ENCODE measurements at places on chromosomes 1 and 21.

- DNase-seq: no peak
These were observed 118.9 kb downstream of the PRDM2 start for GRCh38 chr1:13818926-13819325.

DNA sequence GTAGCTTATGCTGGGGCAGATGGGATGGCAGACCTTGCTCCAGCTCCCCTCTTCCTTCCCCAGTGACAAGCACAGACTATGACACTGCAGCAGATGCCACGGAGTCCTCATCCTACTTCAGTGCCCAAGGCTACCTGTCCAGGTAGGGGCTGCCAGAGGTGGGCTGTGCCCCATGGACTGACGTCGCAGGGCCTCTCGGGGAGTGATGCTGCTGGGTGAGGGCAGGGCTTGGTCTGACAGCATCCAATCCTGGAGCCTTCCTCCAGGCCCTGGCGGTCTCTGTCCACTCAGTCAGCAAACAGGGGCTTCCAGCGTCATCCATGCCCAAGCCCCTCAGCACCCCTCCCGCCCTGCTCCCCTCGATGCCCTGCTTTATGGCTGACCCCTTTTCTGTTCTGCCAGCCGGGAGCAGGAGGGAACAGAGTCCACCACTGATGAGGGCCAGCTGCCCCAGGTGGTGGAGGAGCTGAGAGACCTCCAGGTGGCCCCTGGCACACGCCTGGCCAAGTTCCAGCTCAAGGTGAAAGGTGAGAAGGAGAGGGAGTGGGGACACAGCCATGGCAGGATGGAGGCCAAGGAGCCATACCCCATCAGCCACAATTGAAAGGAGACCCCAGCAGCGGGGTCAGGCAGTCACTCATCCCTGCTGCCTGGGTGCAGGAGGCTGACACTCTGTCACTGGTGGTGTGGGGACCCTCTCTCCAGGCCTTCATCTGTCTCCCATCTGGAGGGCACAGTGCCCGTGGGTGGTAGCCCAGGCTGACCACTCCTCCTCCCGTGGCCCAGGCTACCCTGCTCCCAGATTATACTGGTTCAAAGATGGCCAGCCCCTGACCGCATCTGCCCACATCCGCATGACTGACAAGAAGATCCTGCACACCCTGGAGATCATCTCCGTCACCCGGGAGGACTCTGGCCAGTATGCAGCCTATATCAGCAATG, 73.6 kb downstream of the TRIM11 start:
- DNase-seq: no peak

DNA sequence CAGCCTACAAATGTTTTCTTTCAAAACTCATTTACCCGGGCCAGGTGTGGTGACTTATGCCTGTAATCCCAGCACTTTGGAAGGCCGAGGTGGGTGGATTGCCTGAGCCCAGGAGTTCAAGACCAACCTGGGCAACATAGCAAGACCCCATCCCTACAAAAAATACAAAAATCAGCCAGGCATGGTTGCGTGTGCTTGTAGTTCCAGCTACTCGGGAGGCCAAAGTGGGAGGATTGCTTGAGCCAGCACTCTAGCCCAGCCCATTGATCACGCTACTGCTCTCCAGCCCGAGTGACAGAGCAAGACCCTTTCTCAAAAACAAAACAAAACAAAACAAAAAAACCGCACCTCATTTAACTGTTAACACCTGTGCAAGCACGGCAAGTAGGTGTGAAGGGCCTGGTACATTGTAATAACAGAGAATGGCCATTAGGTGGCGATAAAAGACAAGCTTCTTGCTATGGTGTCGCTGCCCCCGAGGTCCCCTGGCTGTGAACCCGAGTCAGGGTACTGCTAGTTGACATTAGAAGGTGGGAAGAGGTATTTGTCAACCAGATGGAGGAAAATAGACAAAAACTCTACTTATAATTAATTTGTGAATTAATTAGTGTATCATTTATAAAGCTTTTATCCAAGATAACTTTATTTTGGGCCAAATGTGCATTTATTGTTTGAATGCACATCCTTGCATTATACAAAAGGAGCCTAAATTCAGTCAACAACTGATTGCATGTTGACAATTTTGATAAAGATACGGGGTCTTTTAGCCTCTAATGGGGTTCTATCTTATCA, 66.5 kb downstream of the SH3BGR start:
- peak; percentile 73 for DNase-seq

- DNase-seq: no peak
These were observed 4.4 kb upstream of the TNFRSF25 start for GRCh38 chr1:6470132-6471085.

GRCh38 chr1:17935230-17935629, 172.4 kb upstream of the IGSF21 start:
- no peak for DNase-seq

DNA sequence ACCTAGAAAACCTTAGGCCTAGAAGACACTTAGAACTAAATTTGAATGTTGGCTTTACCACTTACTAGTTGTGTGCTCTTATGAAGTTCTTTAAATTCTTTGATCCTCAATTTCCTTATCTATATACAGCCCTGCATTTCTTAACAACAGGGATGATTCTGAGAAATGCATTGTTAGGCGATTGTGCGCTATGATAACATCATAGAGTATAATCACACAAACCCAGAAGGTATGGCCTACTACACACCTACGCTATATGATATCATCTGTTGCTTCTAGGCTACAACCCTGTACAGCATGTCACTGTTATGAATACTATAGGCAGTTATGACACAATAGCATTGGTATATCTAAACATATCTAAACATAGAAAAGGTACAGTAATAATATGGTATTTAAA, 137.4 kb downstream of the CHD1L start:
- DNase-seq: no peak

DNA sequence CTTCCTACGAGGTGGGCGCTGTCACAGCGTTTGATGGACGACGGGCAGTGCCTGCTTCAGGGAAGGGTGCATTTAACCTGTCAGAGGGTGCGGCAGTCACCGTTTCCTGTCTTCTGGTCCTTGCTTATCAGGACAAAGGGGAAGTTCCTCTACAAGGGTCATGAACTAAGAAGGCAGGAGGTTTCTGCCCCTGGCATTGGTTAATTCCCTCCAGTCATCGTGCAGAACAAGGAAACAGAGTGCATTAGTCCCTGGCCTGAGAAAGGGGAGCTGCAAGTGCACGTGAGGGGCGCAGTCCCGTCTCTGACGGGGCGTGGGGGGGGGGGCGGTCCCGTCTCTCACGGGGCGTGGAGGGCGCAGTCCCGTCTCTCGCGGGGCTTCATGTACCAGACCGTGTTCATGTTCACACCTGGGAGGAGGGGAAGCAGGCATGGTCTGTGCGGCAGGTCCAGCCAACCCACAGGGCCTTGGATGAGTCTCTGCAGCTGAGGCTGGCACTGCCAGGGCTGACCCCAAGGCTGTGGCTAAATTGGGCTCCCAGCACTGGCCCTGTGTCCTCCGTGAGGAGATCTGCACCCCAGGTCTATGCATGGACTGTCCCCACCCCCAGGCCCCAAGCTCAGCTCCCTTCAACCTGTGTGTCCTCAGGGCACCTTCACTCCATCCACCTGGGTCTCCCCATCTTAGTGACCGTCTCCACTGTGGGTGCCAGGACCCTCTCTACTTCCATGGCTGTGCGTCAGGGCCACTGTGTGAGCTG, 89.2 kb upstream of the COL6A1 start:
- DNase-seq: no peak

GRCh38 chr1:211017075-211017718, 116.8 kb downstream of the KCNH1 start:
- no peak for DNase-seq

- DNase-seq: no peak
These were observed 3.1 kb downstream of the CCDC190 start for GRCh38 chr1:162857850-162858249.

DNA sequence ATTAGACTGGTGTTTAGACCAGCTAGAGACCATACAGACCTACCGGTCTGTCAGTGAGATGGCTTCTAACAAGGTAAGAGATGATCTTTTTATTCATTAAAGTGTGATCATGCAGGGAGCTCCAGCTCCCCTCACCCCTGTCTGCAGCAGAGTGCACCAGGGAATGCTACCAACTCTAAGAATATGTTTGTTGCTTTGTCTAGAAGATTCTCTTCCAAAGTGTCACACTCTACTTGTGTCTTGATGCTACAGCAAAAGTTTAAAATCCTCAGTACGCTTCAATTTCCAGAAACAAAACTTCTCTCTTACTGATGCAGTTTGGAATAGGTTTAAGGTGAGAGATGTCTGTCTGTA, 201.4 kb upstream of the SGIP1 start:
- DNase-seq: no peak

DNA sequence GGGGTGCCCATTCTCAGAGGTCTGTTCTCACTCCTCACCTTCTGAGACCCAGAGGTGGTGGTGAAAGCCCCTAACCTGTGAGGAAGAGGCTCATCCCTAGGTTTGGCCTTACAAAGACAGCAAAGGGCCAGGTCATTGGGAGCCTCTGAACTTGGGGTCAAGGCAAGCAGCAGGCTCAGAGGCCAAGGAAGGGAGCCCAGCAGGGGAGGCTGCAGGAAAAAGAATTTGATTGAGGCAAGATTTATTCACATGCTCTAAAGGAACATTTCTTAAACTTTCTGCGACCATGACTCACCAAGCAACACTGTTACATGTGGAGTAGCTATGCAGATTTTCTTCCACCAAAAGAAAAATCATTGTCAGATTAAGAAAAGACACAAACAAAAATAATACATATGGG, 132.5 kb upstream of the SYT6 start:
- no peak for DNase-seq

DNA sequence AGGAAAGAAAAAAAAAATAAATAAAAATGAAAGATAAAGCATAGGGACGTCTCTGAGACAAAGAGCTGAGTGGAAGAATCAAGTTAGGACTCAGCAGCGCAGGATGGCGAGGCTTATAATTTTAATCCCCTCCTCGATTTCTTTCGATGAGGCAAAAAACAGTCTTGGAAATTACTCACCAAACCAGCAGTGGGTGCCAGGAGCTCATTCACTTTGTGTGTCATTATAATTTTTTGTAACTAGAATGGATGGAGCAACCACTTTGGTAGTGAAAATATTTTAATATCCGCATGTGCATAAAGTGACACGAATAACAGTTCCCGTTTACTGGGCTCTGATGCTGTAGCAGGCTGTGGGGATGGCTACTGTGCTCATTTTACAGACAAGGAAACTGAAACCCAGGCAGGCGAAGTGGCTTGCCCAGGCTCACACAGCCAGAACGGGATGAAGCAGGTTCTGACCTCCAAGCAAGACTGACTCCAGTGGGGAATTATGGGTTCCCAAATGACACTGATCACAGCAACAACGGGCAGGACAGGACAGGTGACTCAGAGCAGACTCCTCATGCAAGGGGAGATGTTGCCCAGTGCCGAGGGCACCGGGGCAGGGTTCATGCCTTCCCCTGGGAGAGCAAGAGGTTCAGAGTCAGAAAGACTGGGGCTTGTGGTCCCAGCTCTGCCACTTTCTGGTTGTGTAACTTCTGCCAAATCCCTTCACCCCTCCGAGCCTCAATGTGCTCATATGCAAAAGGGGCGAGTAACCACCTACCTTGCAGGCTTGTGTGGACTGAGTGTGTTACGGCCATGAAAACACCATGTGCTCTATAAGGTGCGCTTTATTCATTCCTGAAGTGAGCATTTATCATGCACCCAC, 63.6 kb downstream of the RUNX3 start:
- no peak for DNase-seq

DNA sequence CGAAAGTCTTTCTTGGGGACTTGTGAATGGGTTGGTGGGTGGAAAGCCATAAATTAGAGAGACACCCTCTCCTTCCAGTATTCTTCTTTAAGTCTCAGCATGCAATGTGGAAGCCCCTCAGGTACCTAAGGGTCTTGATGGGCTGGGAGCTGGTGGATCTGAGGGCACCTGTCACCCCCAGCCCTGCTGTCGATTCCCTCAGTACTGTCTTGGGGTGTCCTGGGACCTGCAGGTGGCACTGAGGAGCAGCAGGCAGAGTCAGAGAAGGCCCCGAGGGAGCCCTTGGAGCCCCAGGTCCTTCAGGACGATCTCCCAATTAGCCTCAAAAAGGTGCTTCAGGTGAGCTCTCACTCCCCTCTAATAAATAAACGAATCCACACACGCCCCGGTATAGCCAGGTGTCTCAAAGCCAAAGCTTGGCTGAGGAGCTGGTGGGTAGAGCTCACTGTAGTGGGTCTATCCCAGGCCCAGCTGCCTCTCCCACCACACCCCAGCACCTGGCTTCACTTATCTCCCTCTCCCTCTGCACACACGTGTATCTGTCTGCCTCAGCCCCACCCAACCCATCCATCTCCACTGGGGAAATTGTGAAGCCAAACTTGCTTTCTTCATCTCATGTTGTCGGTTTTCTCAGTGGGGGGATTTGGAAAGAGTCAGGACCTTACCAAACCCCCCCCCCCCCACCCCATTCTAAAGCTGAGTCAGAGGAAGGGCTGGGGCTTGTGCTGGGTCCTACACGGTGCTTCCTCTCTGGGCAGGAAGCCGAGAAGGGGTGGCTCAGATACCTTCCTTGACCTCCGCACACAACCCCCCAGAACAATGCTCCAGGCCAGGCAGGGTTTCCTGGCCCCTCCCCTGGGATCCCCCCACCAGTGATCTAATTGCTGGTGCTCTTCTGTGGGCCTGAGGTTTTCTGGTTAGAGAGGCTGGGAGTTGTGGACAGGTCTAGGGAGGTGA, 1.6 kb downstream of the ADAM15 start:
- DNase-seq: no peak

GRCh38 chr1:84143796-84144565, at the start of gene PRKACB:
Gene PRKACB, plus strand, starts transcription at chr1:84144271. Its CDS starts 91 bp downstream, at chr1:84144362.
- no peak for DNase-seq

GRCh38 chr1:29465755-29466154, 229.4 kb downstream of the PTPRU start:
- DNase-seq: peak; percentile 46

DNA sequence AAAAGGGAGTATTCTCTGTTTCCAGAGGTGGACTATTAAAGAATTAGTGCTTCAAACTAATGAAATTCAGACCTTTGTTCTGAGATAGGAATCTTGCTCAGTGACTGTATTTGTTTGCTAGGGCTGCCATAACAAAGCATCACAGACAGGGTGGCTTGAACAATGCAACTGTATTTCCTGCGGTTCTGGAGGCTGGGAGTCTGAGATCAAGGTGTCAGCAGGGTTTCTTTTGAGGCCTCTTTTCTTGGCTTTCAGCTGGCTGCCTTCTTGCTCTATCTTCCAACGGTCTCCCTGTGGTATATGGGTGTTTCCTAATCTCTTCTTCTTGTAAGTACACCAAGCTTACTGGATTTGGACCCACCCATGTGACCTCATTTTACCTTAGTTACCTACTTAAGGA, 264.6 kb upstream of the PROX1 start:
- no peak for DNase-seq

GRCh38 chr21:42063571-42064521, 7.3 kb upstream of the UMODL1 start:
- DNase-seq: no peak

Data from AG08396 (cell line).